ENCODE measurements at places on chromosomes 16 and 17. TPM values are rescaled to one million over a fixed set of nuclear protein-coding genes. Genes with fewer than 3 reads are reported as not detected.

DNA sequence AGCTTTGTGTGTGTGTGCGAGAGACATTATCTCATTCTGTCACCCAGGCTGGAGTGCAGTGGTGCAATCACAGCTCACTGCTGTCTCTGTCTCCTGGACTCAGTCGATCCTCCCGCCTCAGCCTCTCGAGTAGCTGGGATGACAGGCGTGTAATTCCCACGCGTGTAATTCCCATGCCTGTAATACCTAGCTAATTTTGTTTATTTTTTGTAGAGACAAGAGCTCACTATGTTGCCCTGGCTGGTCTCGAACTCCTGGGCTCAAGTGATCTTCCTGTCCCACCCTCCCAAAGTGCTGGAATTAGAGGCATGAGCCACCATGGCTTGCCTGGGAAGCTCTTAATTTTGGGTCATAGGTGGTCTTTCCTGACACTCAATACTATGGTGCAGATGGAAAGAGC, 205.3 kb upstream of the TNRC6C start:
- no peak for DNase-seq

DNA sequence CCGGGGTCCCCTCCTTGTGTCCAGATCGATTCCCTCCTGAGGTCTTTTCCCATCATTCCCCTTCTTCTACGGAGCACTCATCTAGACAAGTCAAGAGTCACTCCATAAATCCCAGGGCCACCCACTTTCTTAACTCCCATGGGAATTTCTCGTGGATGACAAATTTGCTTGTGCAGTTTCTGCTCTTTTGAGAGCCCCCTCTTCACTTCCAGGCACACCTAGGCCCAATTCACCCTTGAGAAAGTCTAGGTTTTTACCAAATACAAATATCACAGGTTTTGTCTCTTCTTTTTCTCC, 522 bp upstream of the POLDIP2 start:
- no peak for DNase-seq

- DNase-seq = no peak
These were observed 1114.2 kb upstream of the GOT2 start for GRCh38 chr16:59848296-59848695.

- DNase-seq = no peak
These were observed 323.0 kb downstream of the C16orf95 start for GRCh38 chr16:86994215-86994614.

GRCh38 chr16:88482630-88483391, 29.7 kb downstream of the ZFPM1 start:
- DNase-seq = no peak

GRCh38 chr16:17134586-17134985, 336.2 kb downstream of the XYLT1 start:
- DNase-seq = no peak

KCNH6 gene
- total RNA-seq = not detected

AURKB gene
- 2.2 TPM for total RNA-seq
